ENCODE measurements at places on chromosomes 1 and 21.
A peak's percentile ranks its signal among the peaks of the same experiment; 100 is the strongest.

- DNase-seq: no peak
Measured at GRCh38 chr1:10751561-10752085, 44.8 kb downstream of the CASZ1 start.

DNA sequence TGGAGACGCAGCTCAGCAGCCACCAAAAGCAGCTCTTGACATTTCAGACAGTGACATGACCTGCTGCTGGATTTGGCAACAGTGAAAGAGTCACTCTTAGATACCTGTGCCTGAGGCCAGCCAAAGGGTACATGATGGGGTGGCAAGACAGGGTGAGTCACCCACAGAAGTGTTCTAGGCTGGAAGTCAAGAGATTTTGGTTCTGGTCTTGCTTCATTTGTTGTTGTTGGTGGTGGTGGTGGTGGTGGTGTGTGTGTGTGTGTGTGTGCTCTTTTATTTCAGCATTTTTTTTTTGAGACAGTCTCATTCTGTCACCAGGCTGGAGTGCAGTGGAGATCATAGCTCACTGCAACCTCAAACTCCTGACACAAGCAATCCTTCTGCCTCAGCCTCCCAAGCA is 25.8 kb downstream of the SHISAL2A start:
- no peak for DNase-seq

GRCh38 chr21:44890338-44890931 is 16.9 kb upstream of the PTTG1IP start:
- no peak for DNase-seq

GRCh38 chr1:154755858-154756730 is 114.0 kb downstream of the KCNN3 start:
- peak; percentile 19 for DNase-seq

- DNase-seq: no peak
Measured at GRCh38 chr1:85838238-85838637, 130.0 kb upstream of the ZNHIT6 start.

GRCh38 chr21:22609802-22610201 is 1611.6 kb downstream of the NCAM2 start:
- no peak for DNase-seq

- DNase-seq: no peak
Measured at GRCh38 chr1:34075576-34075975, 89.5 kb downstream of the CSMD2 start.

GRCh38 chr21:29243188-29243587 is 55.5 kb upstream of the BACH1 start:
- no peak for DNase-seq

- no peak for DNase-seq
Measured at GRCh38 chr1:100213141-100213540, 35.1 kb upstream of the LRRC39 start.

- peak; percentile 17 for DNase-seq
Measured at GRCh38 chr1:235941876-235942624, 75.3 kb upstream of the LYST start.

GRCh38 chr1:53689736-53690326 is 49.1 kb downstream of the GLIS1 start:
- no peak for DNase-seq

DNA sequence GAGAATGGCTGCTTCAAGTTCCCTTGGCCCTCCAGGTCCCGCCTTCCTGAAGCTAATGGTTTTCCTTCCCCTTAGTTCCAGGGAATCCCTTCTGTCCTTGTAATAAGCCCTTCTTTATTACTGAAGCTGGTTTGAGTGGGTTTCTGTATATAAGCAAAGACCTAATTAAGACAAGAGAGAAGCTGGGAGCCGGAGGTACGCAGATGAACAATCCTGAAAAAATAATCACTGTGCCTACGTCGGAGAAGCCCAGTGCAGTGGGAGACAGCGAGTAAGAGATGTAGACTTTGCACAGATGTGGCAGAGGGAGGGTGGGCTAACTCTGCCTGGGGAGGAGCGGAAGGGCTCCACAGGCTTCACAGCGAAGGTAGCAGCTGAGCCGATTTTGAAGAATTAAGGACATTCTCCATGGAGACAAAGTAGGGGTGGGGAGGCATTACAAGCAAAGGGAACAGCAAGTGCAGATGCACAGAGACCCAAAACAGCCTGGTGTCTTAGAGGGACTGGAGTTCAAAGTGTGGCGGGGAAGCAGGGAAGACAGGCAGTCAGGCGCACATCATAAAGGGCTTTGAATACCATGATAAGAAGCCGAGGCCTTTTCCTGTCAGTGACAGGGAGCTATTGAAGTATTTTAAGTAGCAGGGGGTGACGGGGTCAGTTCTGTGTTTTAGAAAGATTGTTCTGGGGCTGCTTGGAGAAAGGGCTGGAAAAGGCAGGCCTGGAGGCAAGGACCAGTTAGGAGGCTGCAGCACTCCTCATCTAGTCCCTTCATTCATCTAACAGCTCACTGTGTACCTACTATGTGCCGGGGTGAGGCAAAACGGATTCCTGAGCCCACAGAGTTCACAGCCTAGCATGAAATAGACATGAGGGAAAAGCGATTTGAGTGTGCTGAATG is 6.5 kb downstream of the RIMS3 start:
- DNase-seq: no peak

- no peak for DNase-seq
Measured at GRCh38 chr1:33247545-33247944, 8.7 kb upstream of the ZNF362 start.

DNA sequence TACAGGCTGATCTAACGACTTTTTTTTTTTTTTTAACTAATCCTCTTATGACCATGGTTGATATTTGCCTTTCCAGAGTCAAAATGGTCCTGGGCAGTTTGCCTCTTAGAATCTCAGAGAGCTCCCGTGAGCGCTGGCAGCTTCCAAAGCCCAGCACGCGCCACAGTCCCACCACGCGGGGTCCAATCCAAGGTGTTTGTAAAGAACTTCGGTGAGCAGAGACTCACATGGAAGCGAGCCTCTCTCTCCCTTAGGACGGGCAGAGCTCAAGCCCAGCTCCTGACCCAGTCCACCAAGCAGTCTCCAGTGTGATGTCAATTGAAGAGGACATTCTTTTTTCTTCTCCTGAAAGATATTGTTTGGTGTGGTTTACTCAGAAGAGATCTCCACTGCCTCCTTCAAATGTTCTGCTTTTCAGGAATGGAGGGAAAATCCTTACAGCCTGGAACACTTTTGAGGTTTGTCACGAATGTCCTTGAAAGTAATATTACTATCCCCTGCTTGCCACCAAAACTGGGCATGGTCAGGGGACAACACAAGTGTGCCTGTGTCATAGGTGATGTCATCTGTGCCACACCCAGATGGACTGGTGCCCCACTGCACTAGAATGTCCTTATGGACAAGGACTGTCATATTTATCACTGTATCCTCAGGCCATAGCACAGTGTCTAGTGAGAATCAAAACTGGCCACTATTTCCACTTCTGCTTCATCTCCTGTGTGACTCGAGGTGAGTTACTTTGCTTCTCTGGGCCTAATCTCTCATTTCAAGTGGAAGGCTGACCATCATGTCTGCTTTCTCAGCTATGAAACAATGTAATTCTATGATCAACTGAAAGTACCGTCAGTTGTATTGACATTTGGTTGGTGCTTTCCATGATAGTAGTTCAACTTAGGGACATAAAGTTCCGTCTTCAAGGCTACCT is 97.4 kb upstream of the EDEM3 start:
- DNase-seq: no peak

DNA sequence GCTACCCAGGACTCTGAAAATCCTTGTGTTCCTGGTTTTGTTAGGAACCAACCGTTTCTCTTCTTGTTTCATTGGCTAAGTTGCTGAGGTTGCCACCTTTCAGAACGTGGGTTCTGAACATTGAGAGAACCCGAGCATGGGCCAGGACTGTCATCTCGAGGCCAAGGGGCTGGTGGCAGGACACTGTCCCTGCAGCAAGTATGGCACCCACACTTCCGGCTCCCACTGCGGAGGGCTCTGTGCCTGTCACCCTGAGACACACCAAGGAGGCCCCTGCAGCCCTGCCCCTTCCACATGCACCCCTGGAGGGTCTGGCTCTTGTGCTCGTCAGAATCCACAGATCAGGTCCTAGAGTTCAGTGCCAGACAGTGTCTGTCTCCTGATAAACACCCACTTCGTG is 39.1 kb upstream of the LRRC3 start:
- no peak for DNase-seq

GRCh38 chr1:90946630-90947029 is 75.2 kb downstream of the ZNF644 start:
- DNase-seq: no peak

DNA sequence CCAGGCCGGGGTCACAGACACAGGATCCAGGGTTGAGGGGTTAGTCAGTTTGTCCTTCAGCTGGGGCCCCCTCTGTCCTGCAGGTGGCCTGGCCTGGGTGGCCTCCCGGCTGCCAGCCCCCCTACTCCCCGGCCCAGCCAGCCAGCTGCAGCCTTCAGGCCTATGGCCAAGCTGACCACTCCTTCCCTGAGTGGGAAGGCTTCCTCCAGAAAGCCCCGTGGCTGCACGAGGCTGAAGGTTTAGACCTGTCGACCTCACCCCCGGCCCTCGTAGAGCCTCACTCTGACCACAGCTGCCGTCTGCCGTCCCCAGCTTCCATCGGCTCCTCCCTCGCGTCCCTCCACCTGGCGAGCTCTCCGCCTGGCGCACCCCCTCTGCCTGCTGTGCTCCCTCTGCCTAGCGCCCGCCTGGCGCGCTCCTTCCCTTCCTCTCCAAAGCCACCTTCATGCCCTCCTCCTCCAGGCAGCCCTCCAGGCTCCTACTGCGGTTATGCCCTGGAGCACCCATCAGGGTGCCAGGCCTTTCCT is 9.6 kb downstream of the TTLL10 start:
- DNase-seq: no peak

DNA sequence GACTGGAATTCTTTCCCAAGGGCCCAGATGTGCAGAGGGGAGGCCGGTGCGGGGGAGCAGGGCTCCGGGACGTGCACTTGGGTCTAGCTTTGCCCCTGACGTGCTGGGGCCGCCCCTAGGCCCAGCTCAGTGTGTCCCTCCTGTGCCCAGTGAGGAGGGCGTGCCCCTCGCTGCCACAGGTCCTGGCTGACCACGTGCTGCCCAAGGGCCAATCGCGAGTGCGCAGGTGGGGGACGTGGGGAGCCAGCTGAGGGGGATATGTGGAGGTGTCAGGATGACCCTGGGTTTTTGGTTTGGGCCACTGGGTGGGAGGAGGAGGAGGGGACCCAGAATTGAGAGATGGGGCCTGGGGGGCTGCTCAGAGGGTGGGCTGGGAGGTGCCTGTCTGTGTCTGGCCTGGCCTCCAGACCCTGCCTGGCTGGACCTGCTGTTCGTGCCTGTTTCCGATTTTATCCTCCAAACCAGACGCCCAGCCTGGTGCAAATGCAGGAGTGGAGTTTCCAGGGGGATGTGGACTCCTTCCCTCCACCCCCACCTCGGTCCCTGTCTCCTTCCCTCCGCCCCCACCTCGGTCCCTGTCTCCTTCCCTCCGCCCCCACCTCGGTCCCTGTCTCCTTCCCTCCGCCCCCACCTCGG is 6.1 kb upstream of the RNF223 start:
- no peak for DNase-seq

GRCh38 chr1:4425892-4426291 is 228.5 kb upstream of the AJAP1 start:
- no peak for DNase-seq
